ENCODE measurements at places on chromosomes 1 and 21.

DNA sequence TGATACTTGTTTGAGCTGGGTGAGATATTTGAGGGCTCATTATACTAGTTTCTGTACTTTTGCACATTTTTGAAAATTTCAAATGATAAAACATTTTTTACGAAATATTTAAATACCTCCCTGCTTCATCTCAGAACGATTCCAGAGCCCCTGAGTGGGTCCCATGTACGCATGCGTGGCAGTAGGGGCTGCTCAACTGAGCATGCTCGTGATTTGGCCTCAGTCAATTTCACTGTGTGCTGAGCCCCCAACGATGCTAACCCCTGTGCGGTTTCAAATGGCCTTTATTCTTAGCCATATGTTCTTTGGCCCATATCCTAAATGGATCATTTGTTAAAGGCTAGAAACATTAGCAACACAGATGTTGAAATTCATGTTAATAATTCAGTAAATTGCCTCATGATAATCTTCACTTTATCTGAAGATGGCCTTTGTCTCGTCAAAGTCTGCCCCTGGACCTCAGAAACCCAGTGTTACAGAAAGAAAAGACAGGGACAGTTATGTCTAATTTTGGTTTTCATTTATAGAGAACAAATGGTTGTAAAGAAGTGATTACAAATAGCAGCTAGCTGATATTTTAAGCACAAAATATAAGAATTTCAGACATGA is 108.2 kb downstream of the MRPS6 start:
- DNase-seq, result no peak

- no peak for DNase-seq
Measured at GRCh38 chr1:229699613-229700267, 73.7 kb downstream of the URB2 start.

GRCh38 chr1:119279456-119280381 is 88.9 kb upstream of the HAO2 start:
- no peak for DNase-seq

- DNase-seq, result peak; percentile 76
Measured at GRCh38 chr21:35051287-35051818, 2.3 kb upstream of the RUNX1 start.
